ENCODE measurements at places on chromosomes 5 and 9.

GRCh38 chr5:122774519-122774860 is 390 bp upstream of the SNX2 start:
- DNase-seq: no peak

DNA sequence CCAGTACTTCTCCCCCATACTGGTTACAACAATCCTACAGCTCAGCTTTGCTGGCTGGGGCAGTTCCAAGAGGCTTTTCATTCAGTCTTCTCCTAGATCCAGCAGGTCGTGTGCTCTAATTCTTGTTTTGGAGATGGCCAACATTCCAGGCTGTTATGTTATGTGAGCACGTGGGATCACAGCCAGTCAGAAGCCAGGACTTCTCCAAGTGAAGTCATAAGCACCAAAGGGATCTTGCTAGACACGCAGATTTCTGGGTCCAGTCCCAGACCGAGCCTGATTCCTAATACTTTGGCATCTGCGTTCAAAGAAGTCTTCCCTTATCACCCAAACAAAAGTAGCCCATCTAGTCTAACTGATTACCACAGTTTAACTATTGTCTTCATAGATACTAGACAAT is 1.4 kb upstream of the LARP1 start:
- DNase-seq: peak; percentile 74

DNA sequence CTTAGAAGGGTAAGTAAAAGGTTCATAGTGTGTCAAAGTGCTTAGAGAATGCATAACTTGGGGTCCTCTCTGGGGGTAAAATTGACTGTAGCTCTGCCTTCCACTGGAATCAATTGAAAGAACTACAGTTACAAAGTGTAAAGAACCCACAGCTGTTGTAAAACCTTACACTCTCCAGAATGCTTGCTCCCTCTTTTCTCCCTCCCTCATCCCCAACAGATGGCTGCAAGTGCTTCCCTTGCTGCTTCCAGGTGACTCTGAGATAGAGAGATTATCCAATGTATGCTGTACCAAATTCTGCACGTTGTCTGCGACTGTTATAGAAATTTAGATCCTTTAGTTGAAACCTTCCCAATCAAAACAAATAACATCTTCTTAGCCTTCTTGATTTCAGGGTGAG is 126.0 kb downstream of the STK32A start:
- no peak for DNase-seq

- DNase-seq: no peak
Observed at GRCh38 chr9:35357116-35357515, 132.8 kb upstream of the RUSC2 start.

- no peak for DNase-seq
Observed at GRCh38 chr9:88583901-88584596, 49.1 kb downstream of the NXNL2 start.

DNA sequence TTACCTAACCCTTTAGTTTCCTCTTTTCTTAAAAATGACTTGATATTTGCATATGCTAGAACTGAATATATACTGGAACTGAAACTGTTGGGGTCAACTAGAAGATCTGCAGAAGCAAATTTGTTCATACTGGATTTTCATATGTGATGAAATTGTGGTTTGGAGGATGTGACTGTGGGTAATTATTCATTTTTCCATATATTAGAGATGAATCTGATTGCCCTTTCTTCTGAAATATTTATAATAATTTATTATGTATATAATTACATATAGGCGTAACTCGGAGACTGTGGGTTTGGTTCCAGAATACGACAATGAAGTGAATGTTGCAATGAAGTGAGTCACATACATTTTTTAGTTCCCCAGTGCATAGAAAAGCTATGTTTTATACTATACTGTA is 149.1 kb downstream of the ATP10B start:
- no peak for DNase-seq

GRCh38 chr5:155831491-155831890 is 495.5 kb upstream of the SGCD start:
- no peak for DNase-seq

DNA sequence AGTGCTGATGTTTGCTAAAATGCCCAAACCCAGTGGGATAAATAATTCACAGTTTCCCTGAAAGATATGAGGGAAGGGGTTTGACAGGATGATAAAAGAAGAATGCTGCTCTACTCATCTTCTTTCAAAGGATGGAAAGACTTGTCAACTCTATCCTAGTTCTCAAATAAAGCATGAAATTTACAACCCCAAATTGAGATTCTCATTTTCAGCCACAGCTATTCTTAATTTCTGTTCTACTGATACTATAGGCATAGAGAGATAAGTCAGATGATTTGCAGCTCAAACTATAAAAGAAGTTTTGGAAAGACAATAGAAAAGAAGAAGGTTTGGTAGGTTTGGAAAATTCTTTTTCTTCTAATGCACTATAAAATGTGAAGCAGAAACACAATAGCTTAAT is 542.6 kb downstream of the CSNK1G3 start:
- no peak for DNase-seq

DNA sequence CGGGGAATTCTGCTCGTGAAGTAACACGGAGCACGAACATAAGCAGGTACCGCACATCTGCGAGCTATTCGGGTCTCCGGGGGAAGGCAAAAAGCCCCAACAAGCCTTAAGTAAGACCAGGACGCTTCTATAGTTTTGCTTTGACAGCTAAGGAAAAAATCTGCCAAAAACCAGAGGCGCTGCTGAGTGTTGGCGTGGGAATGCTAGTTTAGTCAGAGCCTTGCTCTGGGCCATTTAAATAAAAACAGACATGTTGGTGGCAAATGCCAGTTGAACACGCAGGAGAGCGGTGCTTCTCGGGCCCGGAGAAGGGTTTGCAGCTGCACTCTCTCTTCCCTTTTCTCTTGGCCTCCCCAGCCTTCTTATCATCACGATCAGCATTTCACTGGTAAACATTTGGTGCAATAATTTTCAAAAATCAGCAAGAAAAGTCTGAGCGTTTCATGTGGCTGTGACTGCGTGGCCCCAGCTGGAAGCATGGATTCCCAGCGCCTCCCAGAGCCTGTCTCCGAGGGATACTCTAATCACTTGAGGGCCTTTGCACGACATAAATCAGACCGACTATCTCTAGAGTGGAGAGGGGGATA is 6.4 kb upstream of the NOTCH1 start:
- no peak for DNase-seq

GRCh38 chr5:155884041-155884440 is 442.9 kb upstream of the SGCD start:
- DNase-seq: no peak

DNA sequence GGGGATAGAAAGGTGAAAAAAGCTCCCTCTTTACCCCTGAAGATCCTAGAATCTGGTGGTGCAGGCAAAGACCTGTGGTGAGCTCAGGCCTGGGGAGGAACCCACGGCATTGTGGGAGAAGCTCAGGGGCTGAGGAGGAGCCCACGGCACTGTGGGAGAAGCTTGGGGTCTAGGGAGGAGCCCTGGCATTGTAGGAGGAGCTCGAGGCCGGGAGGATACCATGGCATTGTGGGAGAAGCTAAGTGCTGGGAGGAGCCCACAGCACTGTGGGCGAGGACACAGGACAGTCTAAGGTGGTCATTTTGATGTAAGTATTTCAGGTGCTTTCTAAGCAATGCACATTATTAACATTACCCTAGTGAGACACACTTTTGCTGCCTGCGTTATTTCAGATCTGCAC is 179.7 kb downstream of the HSD17B3 start:
- DNase-seq: no peak

GRCh38 chr9:86772635-86772993 is 174.7 kb downstream of the GAS1 start:
- DNase-seq: no peak

GRCh38 chr5:119385136-119385535 is 29.3 kb downstream of the TNFAIP8 start:
- no peak for DNase-seq

DNA sequence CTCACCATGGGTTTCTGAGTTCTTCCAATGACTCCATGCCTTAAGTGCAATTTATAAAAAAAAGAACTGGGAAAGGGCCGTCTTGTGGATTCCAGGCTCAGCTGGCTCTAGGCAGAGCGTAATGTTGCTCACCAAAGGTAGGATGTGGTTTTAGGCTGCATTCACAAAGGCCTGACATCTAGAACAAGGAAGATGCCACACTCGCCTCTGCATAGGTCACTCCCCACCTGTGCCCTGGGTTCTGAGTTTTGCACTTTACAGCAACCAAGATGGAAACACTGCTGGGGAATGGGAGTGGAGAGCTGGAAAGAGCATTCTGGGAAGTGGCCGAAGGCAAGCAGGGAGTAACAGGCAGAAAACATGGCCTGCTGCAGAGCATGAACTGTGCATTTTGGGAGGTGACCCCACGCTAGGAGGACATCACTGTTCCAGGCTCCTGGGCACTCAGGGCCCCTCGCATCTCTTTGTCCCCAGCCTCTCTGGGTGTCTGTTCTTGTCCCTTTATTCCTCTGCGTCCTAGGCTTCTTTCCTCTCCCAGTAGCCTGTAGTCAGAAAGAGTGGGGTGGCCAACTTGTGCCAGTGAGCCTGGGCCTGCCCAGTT is 12.3 kb downstream of the FCN2 start:
- DNase-seq: no peak

- DNase-seq: no peak
Observed at GRCh38 chr5:40356248-40356647, 323.5 kb upstream of the PTGER4 start.

- DNase-seq: no peak
Observed at GRCh38 chr5:91018200-91018599, 364.9 kb downstream of the ARRDC3 start.

GRCh38 chr5:123170816-123171215 is 81.8 kb downstream of the PRDM6 start:
- no peak for DNase-seq

GRCh38 chr5:55665065-55665464 is 47.1 kb downstream of the SLC38A9 start:
- no peak for DNase-seq

GRCh38 chr5:8576178-8576577 is 707.2 kb downstream of the MTRR start:
- no peak for DNase-seq

GRCh38 chr9:28212979-28213378 is 639.7 kb upstream of the C9orf72 start:
- peak; percentile 57 for DNase-seq

GRCh38 chr5:41954286-41954685 is 29.2 kb downstream of the FBXO4 start:
- DNase-seq: no peak

DNA sequence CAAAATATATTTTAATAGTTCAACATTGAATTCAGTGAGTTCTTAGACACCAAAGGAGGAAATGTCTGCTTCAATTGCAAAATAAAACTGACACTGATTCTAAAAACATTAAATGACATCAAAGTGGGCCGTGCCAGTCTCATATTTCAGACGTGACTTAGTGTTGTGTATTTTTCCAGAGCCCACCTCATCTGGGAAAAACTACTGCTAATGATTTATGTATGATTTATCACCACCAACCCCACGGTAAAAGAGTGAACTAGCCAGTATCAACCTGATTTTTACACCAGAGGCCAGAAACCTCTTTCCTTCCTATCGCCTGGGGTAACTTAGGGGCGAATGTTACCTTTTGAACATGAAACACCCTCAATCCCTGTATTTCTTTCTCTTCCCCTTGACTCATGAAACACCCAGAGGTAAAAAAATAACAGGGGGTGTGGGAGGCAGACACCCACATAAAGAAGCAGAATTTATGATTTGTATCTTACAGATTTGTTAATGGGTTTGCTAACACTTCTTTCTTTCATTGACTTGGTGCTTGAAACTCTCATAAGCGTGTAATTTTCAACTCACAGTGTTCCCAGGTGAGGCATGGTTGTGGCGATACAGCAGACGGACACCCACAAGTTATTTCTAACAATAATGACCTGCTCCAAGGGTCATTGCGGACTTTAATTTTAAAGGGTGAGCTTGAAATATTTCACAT is 56.4 kb upstream of the FANCC start:
- DNase-seq: no peak

- no peak for DNase-seq
Observed at GRCh38 chr9:107628444-107628843, 138.9 kb upstream of the KLF4 start.

- no peak for DNase-seq
Observed at GRCh38 chr5:42632354-42632900, 124.2 kb upstream of the CCDC152 start.

GRCh38 chr9:119868694-119869093 is 499.5 kb upstream of the BRINP1 start:
- no peak for DNase-seq

- no peak for DNase-seq
Observed at GRCh38 chr5:9775339-9775738, 145.2 kb upstream of the TAS2R1 start.

DNA sequence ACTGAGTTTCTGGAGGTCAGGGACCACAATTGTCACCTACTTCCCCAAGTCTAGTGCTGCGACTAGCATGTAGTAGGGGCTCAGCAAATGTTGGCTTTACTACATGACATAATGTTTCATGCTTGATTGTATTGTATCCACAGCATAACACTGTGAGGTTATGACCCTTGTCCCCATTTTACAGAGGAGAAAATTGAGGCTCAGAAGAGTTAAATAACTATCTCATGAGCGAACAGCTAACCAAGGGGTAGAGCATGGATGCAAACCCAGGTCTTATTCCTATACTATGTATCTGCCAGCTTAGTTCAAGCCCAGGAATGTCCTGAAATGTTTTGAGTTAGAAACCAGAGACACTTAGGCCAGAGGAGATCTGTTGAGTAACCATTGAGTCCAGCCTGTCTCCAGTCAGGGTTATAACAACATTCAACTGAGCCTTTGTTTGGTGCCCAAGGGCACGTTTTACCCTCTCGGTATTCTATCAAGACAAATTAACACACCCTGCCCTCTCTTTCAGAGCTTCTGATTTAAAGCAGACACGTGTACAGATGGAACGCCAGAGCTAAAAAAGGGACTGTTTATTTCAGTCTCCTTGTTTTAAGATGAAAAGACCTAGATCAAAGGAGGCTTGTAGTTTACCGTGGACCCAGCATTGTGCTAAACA is 16.5 kb downstream of the ANGPTL2 start:
- DNase-seq: no peak

- DNase-seq: no peak
Observed at GRCh38 chr5:131423056-131423455, 159.2 kb downstream of the CDC42SE2 start.

GRCh38 chr5:173967241-173967640 is 21.7 kb upstream of the C5orf47 start:
- no peak for DNase-seq

GRCh38 chr5:41524174-41524573 is 13.8 kb upstream of the PLCXD3 start:
- no peak for DNase-seq

GRCh38 chr9:35981699-35982098 is 23.7 kb upstream of the OR2S2 start:
- DNase-seq: no peak

Data from HFF-Myc (cell line).